ENCODE measurements at places on chromosomes 16 and 17.

DNA sequence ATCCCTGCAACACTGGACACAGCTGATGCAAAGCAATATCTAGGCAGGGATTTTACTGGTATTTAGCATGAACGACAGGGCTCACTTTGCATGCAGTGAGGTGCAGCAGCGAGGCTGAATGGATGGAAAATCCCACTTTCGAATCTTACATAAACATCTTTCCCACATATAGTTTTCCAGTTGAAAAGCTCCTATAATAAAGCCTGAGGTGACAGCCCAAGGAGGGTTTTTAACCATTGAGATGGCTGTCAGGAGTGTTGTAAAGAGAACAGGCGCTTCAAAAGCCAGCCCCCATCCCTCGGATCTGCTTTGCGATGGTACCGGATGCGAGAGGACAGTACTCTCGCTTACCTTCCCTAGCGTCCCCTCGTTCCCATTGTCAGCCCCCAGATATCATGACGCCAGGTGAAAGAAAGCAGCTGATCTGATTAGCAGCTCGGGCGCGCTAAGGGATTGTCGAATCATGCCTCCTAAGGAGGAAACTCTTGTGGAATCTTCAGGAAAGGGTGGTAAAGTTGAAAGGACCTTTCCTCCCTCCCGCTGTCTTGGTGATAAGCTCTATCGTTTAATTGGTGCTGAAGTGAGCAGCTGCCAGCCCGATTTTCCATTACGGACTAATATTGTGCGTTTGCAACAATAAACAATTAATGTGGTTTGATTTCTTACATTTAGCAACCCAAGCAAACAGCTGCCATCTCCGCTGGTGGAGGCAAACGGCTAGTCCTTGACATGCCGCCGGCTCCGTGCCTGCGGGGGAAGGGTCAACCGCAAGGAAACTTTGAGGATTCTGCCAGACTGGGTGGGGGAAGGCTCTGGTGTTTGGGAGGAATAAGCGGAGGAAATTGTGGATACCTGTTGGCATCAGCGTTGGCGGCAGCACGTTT, 1.8 kb downstream of the CDH8 start:
- DNase-seq = no peak

GRCh38 chr17:33989361-33990148, 265.5 kb upstream of the CCL2 start:
- no peak for DNase-seq

- no peak for DNase-seq
Measured at GRCh38 chr17:57553991-57554825, 190.9 kb downstream of the CCDC182 start.

DNA sequence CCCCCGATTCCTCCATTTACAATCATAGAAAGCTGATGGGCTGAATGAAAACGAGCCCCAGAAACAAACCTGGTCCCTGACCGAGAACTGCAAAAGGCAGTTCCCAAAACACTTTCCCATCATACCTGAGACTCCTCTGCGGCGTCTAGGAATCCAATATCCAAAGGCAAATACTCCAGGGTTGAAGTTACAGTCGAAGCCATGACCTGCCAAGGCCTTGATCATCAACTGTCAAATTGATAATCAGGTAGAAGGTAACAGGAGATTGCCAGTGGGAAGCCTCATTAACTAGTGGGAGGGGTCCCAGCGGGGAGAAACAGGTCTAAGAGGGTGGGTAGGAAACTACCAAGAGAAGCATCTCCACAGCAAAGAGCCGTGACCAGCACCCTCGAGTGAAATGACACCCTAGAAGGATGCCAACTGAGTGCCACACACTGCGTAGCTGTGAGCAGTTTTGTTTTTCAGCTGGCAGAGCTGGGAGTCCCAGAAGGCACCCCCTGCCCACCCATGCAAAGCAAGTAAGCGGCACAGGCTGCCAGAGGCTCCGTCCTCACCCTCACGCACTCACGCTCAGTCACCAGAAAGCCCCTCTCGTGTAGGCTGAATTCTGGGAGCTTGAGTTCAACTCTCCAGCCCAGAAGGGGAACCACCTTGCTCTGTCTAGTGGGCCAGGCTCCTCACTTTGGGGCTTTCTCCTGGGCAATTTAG, 146.1 kb downstream of the GAS7 start:
- DNase-seq = no peak

DNA sequence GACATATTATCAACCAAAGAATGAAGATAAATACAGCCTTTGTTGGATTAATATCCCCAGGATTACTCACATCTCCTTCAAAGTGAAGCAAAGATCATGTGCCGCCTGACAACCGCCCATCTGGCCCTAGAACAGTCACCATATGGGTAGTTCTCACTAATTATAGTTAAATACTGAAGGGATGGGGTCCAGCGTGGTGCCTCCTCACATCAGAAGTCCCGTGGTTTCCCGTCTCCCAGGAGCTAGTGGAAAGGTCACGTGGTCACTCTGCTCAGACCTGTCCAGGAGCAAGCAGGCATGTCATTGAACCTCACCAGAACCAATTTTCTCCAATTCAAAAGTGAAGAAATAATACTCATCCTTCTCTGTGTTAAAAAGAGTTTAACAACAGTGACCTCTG, 434.5 kb downstream of the SHISA9 start:
- no peak for DNase-seq

GRCh38 chr17:3635474-3636153, 436 bp downstream of the SHPK start:
- no peak for DNase-seq

GRCh38 chr17:48241131-48241591, 133.6 kb downstream of the SNX11 start:
- DNase-seq = peak; percentile 65

GRCh38 chr17:33712120-33712519, 419.0 kb upstream of the ASIC2 start:
- no peak for DNase-seq
